ENCODE measurements at places on chromosomes 2 and 18. TPM values are rescaled to one million over a fixed set of nuclear protein-coding genes. Genes with fewer than 3 reads are reported as not detected.

Gene CLHC1
- total RNA-seq: 1.6 TPM

Gene FER1L5
- total RNA-seq: not detected

Gene GRP
- not detected for total RNA-seq

Gene BOLL
- total RNA-seq: not detected

Gene FAM124B
- not detected for total RNA-seq

Gene SPC25
- total RNA-seq: 3.7 TPM
